ENCODE measurements at places on chromosomes 1 and 21.

DNA sequence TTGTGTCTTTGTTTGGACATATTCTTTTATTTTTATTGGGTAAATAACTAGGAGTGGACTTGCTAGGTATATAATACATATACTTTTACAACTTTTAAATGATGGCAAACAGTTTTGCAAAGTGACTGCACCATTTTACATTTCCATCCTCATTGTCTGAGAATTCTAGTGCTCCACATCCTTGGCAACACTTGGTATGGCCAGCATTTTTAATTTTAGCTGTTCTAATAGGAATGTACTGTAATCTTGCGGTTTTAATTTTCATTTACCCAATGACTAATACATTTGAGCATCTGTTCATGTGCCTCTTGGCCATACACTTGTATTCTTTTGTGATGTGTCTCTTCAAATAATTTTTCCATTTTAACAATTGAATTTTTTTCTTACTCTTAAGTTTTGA, 37.0 kb upstream of the ATP6V1G3 start:
- DNase-seq, result no peak

- DNase-seq, result no peak
Observed at GRCh38 chr1:59072583-59072947, 224.3 kb upstream of the FGGY start.

DNA sequence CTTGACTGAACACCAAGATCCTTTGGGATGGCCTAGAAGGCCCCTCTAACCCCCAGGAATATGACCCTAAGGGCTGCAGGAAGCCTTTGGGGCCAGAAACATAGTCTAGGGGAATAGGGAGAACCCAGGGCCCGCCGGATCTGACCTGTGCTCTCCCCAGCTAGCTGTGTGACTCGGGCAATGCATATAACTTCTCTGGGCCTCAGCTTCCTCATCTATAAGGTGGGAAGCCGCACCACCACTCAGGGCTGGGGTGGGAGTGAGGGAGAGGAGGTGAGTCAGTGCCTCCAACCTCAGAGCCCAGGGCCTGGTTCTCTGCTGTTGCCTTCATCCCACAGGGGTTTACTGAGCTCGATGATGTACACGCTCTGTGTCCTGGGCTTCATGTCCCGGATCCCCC, 434.4 kb downstream of the PTPRU start:
- DNase-seq, result no peak

- DNase-seq, result no peak
Observed at GRCh38 chr1:17798011-17798410, 42.9 kb downstream of the ACTL8 start.

GRCh38 chr1:179094818-179095217, 12.9 kb downstream of the TOR3A start:
- no peak for DNase-seq

DNA sequence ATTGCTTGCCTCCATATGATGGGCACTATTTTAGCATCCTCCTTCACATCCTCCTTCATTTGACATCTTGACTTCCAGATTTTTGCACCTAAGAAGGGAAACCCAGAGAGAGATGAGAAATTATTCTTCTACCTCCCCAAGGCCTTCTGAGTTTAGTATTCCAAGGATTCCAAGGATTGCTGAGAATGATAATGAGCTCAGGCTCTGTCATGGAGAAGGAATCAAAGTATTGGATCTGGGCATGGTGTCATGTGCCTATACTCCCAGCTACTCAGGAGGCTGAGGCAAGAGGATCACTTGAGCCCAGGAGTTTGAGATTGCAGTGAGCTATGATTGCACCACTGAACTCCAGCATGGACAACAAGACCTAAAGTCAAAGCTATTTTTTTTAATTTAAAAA, 26.6 kb upstream of the ZNF281 start:
- no peak for DNase-seq

DNA sequence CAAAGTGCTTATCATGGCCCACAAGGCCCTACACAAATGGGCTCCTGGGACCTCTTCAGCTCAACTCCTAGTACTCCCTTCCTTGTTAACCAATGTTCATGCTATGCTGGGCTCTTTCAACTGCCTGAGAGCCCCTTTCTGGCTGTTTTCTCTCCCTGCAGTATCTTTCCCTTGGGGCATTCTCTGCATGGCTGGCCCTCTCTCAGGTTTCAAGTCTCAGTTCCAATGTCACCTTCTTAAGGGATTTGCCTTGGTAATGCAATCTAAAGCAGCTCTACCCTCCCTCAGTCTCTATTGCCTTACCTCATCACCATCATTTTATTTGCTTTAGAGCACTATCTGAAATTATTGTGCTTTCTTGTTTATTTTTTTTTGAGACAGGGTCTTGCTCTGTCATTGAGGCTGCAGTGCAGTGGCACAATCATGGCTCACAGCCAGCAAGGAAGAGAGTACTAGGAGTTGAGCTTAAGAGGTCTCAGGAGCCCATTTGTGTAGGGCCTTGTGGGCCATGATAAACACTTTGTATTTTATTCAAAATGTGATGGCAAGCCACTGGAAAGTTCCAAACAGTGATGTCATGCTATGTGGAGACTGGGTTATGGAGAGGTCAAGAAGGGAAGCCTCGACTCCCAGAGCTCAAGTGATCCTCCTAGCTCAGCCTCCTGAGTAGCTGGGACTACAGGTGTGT, 63.4 kb upstream of the SRSF10 start:
- DNase-seq, result no peak

DNA sequence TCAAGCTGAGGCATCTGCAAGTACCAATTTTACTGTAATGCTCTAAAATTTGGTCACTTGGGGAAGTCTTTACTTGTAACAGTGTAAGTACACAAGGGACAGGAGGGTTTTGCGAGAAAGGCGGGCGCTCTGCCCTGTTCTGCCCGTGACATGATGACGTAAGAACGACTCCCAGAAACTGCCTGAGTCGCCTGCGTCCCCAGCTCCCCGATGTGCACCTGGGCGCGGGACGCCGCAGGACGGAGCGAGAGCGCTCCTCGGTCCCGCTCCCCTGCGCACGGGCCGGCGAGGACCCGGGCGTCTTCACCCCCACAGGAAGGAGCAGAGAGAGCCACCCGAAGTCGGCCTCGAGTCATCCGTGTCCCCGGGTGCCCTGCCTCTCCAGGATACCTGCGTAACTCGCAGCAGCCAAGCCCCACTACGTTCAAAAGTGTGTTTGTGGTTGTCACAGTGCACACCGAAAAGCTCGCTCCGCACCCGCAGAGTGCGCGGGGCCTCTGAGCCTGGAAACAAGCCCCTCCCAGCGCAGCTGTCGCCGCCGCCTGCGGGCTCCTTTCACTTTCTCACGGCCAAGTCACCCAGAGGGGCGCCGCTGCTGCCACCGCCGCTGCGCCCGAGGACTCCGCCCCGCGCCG, 3.3 kb upstream of the ZBTB18 start:
- DNase-seq, result no peak

DNA sequence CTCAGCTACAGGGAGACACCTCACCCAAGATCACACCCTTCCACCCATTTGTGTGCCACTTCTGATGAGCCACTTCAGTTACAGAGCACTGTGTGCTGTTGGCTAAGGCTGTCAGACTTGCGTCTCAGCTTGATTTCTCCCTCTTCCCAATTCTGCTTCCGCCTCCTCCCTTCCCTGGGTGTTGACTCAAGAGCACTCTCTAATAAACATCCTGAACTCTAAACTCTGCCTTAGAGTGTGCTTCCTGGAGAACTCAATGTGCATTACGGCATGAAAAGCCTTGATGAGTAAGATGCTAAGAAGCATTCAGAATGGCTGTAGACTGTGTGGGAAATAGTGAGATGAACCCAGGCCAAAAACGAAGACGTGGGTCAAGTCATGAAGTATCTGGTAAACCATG, 54.9 kb upstream of the S1PR1 start:
- no peak for DNase-seq

DNA sequence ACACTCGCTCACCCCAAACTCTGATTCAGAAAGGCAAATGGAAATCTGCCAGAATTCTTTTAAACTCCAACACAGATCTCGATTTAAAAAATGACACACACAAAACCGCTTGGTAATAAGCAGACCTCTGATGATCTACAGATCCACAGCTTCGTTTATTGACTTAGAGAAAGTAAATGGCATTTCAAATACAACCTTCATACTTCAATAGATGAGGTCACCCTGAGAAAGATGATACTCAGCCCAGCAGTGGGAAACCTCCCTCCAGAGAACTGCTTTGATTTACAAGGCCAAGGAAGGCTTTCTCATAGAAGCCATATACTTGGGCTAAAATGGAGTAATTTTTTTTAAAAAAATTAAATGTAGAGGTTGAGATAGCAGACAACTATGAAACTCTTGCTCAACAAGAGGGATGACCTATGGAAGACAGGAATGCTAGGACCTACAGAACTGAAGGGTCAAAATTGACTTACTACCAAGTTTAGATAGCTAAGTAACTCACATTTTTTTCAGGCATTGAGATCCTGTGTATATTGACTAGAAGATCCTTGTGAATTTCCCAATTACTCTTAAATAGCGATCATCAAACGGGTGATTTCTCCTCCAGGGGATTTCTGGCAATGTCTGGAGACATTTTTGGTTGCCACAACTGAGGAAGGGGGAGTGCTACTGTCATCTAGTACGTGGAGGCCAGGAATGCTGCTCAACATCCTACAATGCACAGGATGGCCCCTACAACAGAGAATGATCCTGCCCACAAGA, 143.9 kb downstream of the CLIC6 start:
- DNase-seq, result no peak

- no peak for DNase-seq
Observed at GRCh38 chr1:116909512-116910378, at the start of gene PTGFRN. Gene PTGFRN, plus strand, starts transcription at chr1:116909916. Its CDS starts 288 bp downstream, at chr1:116910204.

DNA sequence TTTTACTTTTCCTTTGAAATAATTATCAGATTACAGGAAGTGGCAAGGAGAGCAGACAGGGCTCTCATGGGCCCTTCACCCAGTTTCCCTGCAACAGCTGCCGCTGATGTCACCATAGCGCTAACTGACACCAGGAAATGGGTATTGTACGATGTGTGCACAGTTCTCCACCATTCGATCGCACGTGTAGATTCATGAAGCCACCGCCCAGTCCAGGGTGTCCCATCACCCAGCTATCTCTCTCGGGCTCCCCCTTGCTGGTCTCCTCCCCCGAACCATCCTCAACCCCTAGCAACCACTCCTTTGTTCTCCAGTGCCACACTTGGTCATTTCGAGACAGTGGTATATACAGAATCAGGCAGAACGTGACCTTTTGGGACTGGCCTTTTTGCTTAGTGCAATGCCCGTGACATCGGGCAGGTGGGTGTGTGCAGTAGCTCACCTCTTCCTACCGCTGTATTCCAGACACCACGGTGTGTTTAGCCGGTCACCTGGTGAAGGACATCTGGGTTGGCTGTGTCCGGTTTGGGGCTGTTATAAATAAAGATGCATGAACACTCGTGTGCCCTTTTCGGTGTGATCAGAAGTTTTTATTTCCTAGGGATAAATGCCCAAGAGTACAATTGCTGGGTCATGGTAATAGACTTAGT, 118.4 kb downstream of the CRYAA start:
- DNase-seq, result no peak

DNA sequence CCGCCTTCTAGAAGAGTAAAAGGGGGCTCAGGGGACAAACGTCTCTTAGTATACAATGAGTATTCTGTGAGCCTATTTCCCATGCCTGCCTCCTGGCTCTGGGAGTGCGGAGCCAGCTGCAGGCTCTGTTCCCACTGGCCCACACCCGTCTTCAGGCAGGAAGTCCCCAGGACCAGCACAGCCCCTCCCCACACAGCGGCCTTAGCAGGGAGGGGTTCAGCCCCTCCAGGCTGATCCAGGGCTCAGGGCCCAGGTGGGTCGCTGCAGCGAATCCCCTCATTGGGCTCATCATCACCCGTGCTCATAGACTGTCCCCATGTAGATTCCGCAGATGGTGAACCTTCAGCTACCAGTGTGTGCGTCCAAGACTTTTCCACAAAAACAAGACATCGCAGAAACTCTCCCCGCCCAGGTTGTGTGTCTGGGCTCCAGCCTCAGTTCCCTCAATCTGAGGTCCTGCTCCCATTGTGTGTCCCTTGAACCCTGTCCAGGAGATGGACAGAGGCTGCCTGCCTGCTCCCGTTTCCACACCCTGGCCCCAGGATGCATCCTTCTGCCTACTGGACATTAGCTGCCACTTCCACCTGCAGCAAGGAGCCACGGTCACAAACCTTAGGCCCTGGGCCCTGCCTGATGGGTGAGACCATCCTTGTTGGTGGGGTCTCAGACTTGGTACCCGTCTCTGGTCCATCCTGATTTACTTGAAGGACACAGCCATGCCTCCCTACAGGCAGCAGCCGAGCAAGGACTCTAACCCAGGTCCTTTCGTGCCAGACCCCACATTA, 39.4 kb downstream of the NENF start:
- DNase-seq, result no peak

DNA sequence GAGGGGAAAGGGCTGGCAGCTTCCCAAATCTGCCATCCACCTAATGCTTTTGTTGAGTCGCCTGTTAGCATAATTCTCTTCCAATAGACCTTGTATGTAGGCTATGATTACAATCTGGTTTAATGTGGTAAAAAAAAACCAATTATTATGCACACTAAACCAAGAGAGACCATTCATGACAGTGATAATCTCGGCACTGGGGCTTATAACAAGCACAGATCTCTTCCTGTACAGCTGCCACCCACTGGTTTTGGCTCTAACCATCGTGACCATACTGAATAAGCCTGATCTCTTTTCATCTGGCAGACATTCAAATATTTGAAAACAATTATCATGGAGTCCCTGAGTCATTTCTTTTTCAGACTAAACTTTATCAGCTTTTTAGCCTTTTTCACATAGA, 12.0 kb upstream of the SYT14 start:
- no peak for DNase-seq

- no peak for DNase-seq
Observed at GRCh38 chr1:77536813-77537212, 145.6 kb downstream of the ZZZ3 start.

DNA sequence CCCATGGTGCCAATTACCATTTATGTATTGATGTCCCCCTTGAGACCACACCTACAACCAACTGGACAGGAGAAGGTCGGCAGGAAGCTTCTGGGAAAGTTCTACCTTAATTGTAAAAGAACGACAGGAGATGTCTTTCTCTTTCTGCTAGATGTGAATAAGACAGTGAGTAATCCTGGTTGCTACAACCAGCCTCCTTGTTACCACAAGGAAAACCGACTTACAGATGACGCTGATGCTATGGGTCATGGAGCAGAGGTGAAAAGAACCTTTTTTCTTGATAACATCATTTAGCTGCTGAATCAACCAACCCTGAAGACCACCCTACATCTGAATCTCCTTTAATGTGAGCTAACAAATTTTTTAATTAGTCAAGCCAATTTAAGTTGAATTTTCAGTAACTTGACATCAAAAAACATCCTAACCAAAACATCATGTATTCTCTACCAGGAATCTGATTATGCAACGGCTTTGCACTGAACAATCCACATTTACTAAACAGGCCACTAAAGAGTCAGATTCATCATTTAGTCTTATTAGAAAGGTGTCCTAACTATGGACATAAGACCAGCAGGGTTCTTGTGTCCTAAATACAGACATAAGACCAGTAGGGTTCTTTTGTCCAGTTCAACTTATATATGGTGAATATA, 23.0 kb downstream of the RGS2 start:
- no peak for DNase-seq

GRCh38 chr1:197725044-197725443, 50.2 kb downstream of the DENND1B start:
- no peak for DNase-seq

- DNase-seq, result no peak
Observed at GRCh38 chr1:53198241-53198651, 1.6 kb downstream of the CPT2 start.

All from hippocampal formation (tissue), 2 donors.